Kidney capillary endothelial cell (primary cell): ENCODE measurements at places on chromosomes 3 and 15.

DNA sequence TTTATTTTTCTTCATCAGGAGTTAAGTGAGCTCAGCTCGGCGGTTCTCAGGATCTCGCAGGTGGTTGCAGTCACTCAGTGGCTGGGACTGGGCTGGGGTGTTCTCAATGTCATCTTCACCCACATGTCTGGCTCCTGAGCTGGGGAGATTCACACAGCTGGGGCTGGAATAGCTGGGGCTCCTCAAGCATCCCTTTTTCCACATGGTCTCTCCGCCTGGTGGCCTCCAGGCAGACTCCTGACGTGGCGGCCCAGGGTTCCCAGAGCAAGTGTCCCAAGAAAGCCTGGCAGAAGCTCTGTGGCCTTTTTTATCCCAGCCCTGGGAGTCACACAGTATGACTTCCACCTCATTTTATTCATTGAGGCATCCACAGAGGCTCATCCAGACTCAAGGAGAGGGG is 84.1 kb upstream of the ANKRD34C start:
- no peak for DNase-seq

GRCh38 chr15:78072080-78072892 is 5.2 kb downstream of the TBC1D2B start:
- no peak for DNase-seq

DNA sequence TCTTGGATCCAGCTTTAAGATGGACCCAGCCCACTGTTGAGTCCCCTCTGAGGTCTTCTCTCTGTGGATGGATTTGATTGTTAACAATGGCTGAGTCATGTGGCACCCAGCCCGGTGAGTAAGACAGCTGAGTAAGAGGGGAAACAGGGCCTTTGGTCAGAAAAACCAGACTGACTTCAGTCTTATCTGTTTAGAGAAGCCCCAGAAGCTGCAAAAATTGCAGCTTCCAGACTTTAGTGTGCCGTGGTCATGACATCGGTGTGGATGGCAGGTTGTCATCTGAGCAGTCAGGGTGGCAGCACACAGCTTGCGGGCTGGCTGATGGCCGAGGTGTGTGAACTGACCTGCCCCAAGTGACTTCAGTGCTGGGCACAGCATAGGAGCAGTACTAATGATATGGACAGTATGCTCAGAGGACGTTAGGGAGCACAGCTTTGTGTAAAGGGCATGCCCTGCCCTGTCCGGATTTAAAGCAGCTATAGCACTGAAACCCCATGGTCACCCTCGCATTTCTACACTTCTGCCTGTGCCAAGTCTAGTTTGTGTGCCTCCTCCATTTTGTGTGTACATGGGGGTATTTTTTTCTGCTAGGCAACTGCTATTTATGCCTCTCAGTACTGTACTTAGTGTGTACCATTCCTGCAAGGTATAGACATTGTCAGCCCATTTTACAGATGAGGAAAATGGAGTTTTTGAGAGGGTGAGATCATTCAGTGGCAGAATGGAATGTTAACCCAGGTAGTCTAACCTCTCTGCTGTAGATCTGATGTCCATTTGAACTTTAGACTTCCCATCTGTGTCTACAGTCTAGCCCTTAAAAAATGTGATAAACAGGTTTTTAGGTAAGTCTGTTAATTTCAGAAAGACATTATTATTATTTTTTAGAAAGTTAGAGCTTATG is 44.4 kb downstream of the FLNB start:
- DNase-seq, result peak; percentile 96

GRCh38 chr3:49805367-49805782 is 2.3 kb downstream of the INKA1 start:
- DNase-seq, result peak; percentile 97

DNA sequence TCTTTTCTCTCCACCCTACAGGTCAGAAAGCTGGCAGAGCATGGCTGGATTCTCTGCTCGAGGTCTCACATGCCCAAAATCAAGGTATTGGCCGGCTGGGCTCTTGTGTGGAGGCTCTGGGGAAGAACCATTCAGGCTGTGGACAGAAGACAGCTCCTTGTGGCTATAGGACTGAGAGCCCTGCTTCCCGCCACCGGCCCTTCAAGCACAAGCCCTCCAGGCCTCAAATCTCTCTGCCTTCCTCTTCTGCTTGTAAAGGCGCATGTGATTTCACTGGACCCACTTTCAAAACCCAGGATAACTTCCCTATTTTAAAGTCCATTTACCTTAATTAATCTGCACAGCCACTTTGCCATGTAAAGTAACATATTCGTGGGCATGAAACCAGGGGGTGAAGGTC is 36.2 kb upstream of the MGLL start:
- no peak for DNase-seq

- DNase-seq, result no peak
Measured at GRCh38 chr3:172177803-172178316, 138.5 kb downstream of the FNDC3B start.

DNA sequence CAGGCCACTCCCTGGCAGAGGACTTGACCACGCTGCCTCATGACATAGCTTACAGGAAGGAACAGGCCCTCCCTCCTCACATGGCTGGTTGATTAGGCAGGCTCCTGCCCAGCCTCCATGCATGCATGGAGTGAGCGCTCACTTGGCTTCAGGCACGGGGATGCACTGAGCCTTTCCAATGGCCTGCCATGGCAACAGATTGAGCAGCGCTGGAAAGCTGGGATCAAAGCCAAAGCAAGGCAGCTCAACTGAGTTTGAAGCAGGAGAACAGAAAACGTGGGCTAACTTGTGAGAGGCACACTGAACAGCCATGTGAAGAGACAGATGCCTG is 5.9 kb upstream of the GRAMD2A start:
- DNase-seq, result peak; percentile 26

GRCh38 chr15:86645925-86646500 is 566.3 kb downstream of the AGBL1 start:
- DNase-seq, result peak; percentile 31

- no peak for DNase-seq
Measured at GRCh38 chr15:39391230-39391629, 189.6 kb upstream of the THBS1 start.

GRCh38 chr3:172513488-172513887 is 9.7 kb downstream of the TNFSF10 start:
- DNase-seq, result no peak

- no peak for DNase-seq
Measured at GRCh38 chr3:82114589-82114988, 353.1 kb upstream of the GBE1 start.

GRCh38 chr15:36653851-36654250 is 74.4 kb downstream of the CDIN1 start:
- no peak for DNase-seq

- no peak for DNase-seq
Measured at GRCh38 chr3:157810924-157811718, 295.1 kb downstream of the SHOX2 start.

- DNase-seq, result no peak
Measured at GRCh38 chr3:71063773-71064290, 519.7 kb downstream of the FOXP1 start.

GRCh38 chr3:194046531-194046930 is 89.4 kb upstream of the HES1 start:
- no peak for DNase-seq

DNA sequence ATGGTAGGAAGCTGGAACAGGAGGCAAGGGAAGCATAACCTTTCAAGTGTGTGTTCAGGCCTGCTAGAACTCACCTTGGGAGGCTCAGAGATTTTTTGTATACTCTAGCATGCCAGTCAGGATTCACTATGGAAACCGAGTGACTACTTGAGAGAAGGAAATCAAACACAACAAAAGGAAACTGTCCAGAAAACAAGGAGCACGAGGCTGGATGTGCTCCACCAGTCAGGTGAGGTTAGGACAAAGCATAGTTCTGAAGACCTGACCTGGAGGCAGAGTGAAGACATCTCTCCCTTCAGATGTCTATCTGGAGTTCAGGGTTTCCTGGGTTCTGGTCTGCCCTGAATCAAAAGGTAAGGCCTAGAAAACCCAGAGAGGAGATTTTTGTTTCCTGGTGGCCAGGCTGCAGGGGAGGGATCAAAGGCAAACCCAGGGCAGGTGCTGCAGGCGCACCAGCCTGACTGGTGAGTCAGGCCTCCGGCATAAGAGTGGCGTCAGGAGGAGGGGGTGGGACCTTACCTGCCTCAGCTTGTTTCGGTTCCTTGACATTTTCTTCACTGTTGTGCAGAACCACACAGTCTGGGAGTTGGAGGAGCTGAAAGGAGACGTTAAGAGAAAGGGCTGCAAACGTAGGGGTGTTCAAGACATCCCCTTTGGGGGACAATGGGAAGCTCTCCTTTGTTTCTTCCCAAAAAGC is 52.2 kb upstream of the OSBPL11 start:
- DNase-seq, result no peak

DNA sequence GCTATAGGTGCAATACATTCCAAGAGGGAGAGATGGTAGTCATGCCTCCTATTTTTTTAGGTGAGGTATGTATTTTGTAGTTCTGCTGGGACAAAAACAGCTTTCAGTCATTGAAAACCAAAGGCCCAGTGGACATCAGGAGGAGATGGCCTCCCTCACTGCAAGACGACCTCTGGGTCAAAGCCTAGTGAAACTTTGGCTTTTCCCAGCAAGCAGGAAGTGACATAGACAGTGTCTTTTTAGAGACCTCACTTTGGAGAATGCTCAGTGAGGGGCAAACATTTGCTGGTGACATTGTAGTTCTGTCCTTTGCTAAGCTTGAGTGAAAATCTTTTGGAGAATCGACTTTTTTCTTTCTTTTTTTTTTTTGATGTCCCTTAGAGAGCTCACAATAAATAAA is 27.3 kb downstream of the LIPC start:
- no peak for DNase-seq

GRCh38 chr15:77650265-77650664 is 17.6 kb upstream of the LINGO1 start:
- no peak for DNase-seq

DNA sequence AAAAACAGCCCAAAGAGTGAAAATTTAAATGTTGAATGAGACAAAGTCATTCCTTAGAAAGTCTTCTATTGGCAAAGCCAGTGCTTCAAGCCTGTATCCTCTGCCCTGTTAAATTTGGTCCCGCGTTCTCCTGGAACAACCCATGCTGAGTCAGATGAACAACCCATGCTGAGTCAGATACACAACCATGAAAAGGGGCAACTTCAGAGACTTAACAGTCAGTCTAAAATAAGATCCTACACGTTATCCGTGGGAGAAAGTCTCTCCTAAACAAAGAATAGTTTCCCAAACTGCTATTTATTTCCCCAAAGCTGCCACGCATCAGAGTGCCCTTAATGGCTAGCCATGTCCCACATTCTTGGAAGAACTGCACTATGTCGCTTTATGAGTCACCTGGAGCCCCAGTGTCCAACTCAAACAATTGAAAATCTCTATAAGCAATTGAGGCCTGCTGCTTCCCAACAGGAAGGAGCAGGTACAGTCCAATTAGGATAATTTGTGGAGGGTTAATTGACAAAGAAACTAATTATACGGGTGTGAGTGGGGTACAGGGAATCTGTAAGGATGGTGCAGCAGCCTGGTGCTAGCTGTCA is 66.1 kb downstream of the WHAMM start:
- no peak for DNase-seq

GRCh38 chr3:50322386-50323091 is at the start of gene HYAL2:
Gene HYAL2 (minus strand): TSS chr3:50322745. CDS start chr3:50320489, 2,256 bp downstream.
- peak; percentile 69 for DNase-seq

DNA sequence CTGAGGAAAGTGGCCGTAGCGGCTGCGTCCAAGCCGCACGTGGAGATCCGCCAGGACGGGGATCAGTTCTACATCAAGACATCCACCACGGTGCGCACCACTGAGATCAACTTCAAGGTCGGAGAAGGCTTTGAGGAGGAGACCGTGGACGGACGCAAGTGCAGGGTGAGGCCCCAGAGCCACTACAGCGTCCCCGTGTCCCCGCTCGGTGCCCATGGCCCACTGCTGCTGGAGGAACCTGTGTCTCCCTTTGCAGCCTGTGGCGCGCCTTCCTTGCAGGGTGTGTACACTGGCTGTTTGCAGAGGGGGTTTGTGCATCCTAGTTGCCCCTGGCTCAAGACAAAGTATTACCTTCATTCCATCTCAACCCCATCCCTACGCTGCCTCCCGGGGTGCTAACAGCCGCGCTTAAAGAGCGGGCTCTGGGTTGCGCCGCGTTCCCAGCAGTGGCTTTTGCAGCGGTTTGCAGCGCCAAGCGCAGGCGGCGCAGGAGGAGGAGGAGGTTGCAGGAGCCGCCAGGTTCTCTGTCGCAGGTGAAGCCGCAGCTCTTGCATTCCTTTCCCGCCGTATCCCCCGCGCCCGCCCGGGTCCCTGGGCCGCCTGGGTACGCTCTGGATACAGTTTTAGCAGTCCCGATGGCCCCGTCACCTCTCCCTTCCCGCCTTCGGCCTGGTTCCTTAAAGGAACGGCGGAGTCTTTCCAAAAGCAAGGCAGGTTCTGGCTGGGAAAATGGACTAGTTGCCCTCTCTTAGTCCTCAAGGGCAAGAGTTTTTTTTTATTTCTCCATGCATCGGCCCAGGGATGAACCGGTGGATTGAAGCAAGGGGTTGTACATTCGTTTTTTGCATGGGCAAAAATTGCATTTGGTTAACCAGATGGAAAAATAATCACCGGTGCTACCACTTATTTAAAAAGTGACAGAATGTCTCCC is 1.2 kb downstream of the CRABP1 start:
- no peak for DNase-seq

DNA sequence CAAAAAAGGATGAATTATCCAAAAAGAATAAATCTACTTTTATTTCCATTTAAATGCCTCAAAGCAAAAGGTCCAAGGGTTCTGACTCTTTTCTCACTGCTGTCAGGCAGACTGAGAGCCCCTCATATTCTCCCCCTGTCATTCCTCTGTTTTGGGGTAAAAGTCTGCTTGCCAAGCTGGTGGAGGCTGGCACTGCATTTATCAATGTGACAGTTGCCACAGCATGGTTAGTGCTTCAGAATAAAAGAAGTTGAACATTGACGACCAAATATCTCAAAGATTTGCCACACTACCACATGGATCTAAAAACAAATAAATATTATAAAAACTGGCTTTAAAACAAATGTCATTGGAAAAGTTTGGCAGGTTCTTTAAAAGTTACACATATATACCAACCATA is 89.2 kb upstream of the SNRK start:
- no peak for DNase-seq

DNA sequence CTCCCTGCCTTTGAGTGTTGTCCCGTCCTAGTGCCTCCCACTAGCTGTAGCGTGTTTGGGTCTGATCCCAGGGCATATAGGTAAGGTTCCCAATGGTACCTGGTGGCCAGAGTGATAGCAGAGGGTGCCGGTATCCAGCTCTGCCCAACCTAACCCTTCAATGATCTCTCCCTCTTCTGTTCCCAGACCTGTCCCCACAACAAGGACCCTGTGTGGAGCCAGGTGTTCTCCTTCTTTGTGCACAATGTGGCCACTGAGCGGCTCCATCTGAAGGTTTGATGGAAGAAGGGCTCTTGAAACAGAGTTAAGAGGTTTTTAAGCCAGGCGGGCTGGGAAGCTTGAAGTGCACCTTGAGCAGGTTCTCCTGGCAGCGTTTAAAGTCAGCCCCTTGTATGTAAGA is 35.5 kb downstream of the ESYT3 start:
- DNase-seq, result no peak
